ENCODE measurements at places on chromosomes 11 and 22. TPM values are rescaled to one million over a fixed set of nuclear protein-coding genes. Genes with fewer than 3 reads are reported as not detected.
A peak's percentile ranks its signal among the peaks of the same experiment; 100 is the strongest.

UPB1 gene
- under 0.01 TPM for total RNA-seq

TMPRSS6 gene
- total RNA-seq = not detected

DNA sequence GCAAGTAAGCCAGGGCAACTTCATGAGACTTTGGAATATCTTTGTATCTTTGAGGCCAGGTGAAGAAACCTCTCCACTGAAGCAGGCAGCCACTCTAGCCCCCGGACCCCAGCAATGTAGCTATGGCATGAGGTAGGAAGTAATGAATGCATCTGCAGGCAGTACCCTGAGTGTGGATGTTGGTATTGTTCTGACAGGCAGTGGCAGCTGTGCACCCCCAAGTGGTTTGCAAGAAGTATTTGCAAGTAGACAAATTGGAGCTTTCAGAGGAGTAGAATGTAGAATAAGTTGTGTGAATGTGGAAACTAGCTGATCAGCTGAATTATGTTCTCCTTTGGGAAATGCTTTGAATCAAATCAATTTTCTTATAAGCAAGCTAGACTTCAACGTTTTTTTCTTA is 194.4 kb upstream of the PGR start:
- no peak for DNase-seq

- DNase-seq = peak; percentile 96
Measured at GRCh38 chr11:68889948-68890446, 13.6 kb downstream of the MRPL21 start.

DNA sequence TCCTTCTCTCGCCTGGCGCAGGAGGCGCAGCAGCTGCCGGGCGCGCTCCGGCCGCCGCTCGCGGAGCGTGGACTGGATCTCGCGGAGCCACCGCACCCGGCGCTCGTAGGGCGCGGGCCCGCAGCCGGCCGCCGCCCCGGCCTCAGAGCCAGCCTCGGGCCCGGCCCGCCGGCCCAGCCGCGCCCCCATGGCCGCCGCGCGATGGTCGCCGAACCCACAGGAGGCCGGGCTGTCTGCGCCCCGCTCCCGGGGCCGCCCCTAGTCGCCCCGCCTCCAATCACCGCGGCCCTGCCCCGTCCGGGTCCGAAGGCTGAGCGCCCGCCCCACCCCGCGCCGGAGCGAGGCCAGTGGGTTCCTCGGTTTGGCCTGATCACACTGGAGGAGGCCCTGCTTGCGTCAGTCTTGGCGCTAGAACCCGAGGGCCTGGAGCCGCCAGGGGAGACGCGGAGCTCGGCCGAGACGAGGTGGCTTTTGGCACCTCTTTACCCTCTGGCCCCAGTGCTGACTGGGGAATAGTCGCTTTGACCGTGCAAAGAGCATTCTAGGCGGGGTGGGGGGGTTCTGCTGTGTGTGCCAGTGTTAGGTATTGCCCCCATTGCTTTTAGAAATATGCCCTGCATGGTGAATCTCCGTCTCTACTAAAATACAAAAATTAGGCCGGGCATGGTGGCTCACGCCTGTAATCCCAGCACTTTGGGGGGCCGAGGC is at the start of gene LRRC75B:
Gene LRRC75B (minus strand): TSS at position 223 of the 708 bp plus-strand sequence. CDS start 34 bp downstream, at position 189.
- DNase-seq = peak; percentile 92

CASP5 gene
- total RNA-seq = 0.43 TPM

SULT4A1 gene
- total RNA-seq = not detected

SYT13 gene
- total RNA-seq = not detected

KREMEN1 gene
- 2.6 TPM for total RNA-seq

GRCh38 chr22:45742866-45743450 is 71.3 kb downstream of the ATXN10 start:
- DNase-seq = peak; percentile 89

FADS1 gene
- total RNA-seq = 190 TPM

NUMA1 gene
- 169 TPM for total RNA-seq

GRCh38 chr22:32339190-32340012 is 18.3 kb upstream of the RFPL3 start:
- DNase-seq = no peak

DNA sequence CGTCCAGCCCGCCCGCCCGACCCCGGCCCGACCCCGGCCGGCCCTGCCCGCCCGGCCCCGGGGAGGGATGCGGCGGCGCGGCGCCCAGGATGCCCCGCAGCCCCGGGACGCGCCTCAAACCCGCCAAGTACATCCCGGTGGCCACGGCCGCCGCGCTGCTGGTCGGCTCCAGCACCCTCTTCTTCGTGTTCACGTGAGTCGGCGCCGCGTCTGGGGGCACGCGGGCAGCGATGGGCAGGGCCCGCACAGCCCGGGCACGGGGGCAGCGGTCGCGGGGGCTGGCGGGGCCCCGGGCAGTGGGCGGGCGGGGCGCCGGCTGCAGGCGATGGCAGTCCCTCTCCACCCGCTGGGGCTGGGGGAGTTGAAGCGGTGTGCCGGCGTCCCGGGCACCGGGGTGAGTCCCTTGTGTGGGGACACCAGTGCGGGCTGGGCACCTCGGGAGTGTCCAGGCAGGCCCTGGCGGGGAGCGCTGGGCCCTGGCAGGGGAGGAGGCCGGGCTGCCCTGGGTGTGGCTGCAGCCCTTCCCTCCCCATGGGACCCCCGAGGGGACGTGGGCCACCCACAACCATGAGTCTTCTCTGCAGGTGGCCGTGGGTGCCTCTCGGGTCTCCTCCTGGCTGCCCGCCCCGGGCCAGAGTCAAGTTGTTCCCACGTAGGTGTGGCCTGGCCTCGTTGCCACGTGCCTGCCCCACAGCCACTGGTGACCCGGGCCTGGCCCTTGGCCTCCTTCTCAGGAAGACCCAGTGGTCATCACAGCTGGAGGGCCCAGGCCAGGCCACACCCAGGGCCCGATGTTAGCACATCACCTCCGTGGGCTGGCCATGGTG is 468 bp downstream of the ZDHHC8 start:
- DNase-seq = peak; percentile 30

DNA sequence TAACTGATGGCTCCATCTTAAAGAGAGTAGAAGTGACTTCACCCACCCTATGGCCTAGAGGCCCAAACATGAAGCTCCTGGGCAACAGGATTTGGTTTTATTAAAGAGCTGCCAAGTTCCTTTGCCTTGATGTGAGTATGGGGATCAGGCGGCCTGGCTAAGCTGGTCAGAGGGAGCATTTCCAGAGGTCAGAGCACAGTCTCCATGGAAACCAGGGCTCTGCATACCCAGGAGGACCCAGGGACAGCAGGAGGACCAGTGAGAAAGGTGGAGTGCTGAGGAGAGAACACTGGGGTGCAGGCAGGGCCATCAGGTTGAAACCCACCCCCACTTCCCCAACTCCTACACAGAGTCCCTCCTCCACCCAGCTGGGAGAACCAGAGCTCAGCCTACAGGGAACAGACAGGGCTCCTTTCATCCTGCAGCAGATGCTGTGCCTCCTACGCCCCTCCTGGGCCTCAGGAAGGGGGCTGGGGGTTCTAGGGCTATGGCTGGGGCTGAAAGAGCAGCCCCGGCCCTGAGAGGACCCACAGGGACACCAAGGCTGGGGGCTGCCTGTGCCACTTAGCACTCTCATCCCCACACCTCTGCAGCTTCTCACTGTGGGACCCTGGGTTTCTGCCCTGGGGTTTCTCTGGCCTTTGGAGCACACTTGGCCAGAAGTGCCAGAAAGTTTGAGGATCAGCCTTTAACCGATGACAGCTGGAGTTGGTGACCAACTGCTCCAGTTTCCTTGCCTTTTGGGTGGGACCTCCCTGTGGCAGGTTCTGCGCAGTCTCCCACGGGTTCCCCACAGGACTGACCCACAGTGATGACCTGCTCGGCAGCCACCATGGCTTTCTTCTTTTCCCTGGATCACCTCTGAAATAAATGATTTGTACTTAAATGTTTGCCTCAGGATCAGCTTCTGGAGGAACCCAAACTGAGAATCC is 13.8 kb upstream of the P2RY6 start:
- no peak for DNase-seq

SCO2 gene
- 2.6 TPM for total RNA-seq

DNA sequence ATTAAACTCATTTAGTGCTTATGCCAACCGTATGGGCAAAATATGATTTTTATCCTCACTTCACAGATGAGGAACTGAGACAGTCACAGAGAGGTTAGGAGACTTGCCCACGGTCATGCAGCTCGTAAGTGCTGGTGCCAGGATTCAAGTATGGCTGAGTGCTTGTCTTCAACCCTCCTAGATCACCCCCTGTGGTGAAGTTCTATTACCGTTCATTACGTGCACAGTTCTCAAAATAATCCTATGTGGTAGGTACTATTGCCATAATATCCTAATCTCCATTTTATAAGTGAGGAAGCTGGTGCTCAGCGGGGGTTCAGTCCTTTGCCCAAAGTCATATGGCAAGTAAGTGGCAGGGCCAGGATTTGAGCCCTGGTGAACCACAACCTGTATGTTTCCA is 1.5 kb downstream of the MIEF1 start:
- no peak for DNase-seq
